ENCODE measurements at places on chromosomes 4 and X.
A peak's percentile ranks its signal among the peaks of the same experiment; 100 is the strongest.

DNA sequence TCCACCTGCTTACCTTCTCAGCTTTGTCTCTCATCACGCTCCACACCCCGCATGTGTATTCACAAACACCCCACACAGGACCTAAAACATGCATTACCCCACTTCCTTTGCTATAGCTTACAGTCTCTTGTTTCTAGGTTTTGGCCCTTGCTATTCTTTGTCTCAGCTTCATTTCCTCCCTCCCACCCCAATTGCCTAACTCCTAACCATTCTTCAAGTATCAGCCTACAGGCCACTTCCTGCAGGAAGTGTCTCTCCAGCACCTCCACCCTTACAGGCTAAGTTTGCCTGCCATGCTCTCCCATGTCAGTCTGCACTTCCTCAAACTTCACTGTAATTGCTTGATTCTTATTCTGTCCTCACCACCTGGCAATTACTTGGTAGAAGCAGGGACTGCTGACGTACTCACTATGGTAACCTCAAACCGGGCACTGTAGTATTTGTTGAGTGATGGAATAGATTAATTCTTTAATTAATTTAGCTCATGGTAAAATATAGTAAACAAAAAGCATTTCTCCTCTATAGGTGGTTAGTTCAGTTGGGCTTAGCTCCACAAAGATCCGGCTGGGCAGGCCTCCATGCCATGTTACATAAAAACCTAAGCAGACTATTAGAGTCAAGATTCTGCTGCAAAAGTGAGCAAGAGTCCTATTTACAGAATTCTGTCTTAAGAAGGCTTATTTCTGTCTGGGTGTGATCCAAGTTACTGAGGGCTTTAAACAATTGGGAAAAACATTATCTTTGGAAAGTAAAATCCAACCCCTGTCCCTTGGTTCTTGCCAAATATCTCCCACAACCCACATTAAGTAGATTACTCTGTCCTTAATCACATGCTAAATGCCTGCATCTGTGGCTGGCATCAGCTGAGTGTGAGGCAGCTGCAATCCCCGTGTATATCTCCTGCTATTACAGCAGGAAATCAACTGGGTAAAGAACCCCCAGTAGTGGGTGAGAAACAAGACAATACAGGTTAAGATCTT is 124.7 kb upstream of the CPEB2 start:
- no peak for DNase-seq

GRCh38 chr4:113181289-113182007 is 132.0 kb downstream of the ANK2 start:
- no peak for DNase-seq

DNA sequence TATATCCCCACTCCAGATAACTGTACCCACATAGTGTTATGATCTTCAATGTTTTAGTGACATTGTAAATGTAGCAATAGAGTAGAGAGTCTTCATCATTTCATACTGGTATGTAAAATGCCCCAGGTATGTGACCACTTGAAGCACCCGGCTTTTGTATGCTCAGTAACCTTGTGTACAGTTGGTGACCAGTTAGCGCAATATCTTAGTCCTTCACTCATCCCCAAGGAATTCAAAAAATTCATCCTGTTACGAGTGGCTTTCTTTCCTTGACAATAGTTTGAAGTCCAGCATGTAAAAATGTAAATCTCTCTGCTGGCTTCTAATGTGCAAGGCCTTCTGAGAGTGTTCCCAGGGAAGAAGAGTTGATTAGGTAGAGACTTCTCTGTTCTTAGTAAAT is 145.6 kb downstream of the ARX start:
- DNase-seq, result peak; percentile 8

DNA sequence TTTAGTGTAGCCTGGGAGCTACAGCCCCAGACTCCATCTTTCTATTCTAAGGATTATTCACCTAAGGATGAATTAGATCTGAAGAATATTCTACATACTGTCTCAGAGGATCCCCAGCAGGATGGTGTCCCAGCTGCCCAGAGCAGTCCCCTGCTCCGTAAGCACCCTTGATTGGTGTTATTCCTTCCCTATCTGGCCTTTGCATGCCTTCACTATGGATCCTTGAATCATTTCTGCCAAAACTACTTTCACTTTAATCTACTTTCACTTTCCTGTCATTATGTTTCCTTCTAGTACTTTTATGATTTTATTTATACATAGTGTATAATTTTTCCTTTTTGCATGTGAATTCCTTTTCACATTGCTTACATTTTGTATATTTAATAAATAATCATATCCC is 39.2 kb downstream of the ARHGAP24 start:
- DNase-seq, result no peak

DNA sequence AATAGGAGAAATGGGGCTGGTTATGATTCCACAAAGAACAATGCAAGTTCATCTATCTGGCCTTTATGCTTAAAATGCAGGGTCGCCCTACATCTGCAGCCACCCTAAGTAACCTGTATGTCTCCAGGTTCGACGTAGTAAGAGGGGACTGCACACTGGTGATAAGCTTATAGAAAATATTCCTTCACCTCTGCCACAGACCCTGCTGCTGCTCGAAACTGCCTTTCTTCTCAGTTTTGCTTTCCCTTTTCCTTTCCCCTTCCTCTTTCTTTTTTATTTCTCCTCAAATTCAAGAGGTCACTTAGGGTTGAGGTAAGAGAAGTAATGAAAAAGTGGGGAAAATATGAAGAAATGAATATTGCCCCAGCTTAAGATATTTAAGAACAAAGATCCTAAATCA is 123.5 kb downstream of the DCHS2 start:
- DNase-seq, result no peak

GRCh38 chr4:47650584-47651130 is 165.6 kb downstream of the ATP10D start:
- DNase-seq, result no peak

DNA sequence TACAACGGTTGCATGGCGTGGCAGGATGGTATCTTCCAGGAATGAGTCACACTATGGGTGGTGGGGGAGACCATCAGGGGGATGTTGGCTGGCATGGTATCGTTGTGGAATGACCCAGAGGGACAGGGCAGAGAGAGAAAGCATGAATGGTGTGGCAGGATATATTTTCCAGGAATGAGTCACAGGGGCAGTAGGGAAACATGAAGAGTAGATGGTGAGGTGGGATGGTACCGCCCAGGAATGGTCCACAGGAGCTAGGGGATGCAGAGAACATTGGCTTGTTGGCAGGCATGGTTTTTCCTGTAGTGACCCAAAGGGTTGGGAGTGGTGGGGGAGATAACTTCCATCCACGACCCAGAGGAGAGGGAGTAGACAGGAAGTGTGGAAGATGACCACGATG is 62.4 kb downstream of the MAOA start:
- DNase-seq, result peak; percentile 3

GRCh38 chr4:61200187-61200915 is at the start of gene ADGRL3:
TSS of gene ADGRL3 (plus strand) at chr4:61200326.
- no peak for DNase-seq

GRCh38 chr4:78777576-78777940 is 1.4 kb downstream of the BMP2K start:
- DNase-seq, result no peak

- DNase-seq, result no peak
Measured at GRCh38 chrX:36609616-36610585, 398.3 kb upstream of the FAM47C start.

- no peak for DNase-seq
Measured at GRCh38 chrX:48976086-48976485, 4.4 kb upstream of the KCND1 start.

GRCh38 chrX:133321451-133321850 is 93.8 kb downstream of the GPC4 start:
- DNase-seq, result no peak

- no peak for DNase-seq
Measured at GRCh38 chrX:40091691-40092421, 5.9 kb downstream of the BCOR start.

GRCh38 chr4:14787894-14788293 is 214.4 kb upstream of the CPEB2 start:
- peak; percentile 9 for DNase-seq

- DNase-seq, result no peak
Measured at GRCh38 chrX:106897259-106897658, 5.9 kb downstream of the RIPPLY1 start.

- peak; percentile 2 for DNase-seq
Measured at GRCh38 chr4:109207061-109207460, 95.4 kb downstream of the COL25A1 start.

GRCh38 chrX:93594780-93595179 is 78.6 kb downstream of the NAP1L3 start:
- no peak for DNase-seq

DNA sequence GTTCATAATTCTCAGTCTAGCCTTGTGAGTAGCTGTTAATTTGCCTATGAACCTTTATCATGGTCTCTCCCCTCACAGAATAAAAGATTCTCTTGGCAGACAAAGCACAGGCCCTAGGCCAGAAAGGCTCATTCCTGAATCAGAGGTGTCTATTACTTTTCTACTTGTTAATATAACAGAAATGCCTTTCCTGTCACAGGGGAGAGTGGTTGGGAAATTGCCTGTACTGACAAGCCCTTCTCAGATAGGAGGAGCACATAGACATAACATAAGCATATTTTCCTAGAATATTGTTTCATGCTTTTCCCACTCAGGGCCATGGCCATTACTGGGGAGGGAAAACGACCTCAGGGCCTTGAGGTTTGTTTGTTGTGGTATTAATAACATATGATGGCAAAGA is 308.3 kb downstream of the BMPR1B start:
- DNase-seq, result no peak

DNA sequence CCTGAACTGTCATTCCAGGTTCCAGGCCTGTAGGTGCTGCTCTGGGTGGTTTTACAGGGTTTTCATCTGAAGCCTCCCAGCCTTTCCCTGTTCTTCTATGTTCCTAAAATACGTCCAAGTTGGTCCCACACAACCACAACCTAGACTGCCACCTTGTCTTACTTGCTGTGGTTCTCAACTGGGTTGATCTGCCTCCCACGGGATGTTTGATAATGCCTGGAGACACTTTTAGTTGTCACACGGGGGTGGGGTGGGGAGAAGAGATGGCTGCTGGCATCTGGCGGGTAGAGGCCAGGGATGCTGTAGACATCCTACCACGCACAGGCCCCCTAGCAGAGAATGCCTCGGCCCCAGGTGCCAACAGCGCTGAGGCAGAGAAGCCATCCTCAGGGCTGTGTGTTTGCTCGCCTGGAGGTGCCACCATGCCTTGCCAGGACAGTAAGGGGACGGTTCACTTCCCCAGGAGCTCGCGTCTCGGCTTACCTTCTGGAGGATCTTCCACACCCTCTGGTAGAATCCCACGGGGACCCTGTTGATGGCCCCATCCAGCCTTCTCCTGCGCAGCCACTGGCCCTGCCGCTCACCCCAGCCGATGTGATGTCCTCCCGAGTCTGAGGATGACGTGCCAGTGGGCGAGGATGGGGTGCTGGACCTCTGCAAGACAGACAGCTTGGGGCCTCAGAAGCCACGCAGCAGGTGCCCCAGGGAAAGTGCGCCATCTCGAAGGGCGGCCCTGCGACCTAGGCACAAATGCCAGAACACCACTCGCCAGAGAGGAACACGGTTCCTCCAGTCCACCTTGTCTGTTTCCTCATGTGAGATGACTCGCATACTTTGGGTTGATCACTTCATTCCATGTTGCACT is 87.0 kb downstream of the PHKA2 start:
- no peak for DNase-seq

DNA sequence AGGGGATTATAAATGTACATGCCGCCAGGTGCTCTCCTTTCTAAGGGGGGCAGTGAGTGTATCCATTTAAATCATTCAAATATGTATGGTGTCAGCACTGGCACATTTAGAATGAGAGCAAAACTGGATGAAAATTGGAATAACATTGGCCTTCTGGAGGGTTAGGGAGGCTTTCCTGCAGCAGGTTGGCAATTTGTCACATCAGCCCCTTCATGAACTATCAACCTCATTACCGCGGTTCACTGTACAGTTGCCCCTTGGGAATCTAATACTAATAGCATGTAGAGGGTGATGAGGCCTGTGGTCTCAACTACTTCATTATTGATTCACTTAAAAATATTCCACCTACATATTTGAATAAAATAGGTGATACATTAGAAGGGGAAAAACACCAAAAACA is 117.9 kb downstream of the PDHA2 start:
- no peak for DNase-seq

GRCh38 chr4:8726344-8726851 is 133.8 kb downstream of the CPZ start:
- DNase-seq, result peak; percentile 14

DNA sequence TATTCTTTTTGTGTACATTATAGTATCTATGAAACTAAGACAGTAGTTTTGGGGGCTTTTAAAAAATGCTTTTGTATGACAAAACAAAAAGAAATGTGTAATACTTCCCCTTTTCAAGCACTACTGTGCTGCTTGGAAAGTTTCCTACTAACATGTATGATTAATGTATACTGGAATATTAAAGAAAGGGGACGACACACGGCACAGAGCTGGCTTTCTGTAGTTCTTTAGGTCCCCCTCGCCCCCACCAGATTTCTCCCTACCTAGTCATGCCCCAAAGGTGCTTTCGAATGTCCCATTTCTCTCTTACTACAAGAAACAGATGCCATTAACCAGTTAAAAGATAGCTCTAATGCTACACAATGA is 1.6 kb upstream of the AP1S2 start:
- DNase-seq, result peak; percentile 2

GRCh38 chrX:39592776-39593175 is 505.0 kb downstream of the BCOR start:
- DNase-seq, result no peak

DNA sequence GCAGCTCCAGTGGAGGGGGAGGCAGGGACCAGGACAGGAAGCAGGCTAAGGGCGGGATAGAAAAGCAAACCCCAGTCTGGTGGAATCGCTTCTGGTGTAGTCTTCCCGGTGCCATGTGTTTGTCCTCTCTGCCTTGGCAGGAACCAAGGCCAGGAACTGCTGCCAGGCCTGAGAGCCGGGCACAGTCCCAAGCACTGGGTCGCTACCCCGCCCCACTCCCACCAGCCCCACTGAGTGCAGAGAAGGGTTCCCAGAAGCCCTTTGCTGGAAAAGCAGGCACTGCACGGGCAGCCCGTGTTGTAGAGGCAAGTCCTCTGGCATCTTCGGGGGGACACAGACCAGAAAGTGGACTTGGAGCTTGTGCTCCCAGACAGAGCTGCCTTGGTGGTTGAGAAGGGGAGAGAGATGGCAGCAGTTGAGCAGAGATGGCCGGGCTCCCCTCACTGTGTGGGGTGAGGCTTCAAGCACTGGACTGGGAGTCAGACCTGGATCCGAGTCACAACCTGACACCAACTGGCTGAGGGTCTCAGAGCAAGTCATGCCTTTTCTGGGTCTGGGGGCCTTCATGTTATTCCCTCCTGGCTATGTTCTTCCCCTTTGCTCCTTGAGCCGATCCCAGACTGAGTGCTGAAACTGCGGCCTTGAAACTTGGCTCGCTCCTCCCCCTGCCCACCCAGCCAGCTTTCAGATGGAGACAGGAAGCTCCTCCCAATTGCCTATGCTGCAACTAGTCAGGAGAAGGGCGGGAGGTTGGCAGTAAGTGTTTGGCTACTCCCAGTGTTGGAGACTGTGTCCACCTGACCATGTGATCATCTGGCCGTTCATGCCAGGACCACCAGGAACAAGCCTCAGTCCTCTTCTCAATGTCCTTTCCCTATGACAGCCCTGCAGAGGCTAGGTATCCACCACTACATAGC is 59.7 kb upstream of the MTM1 start:
- DNase-seq, result no peak

GRCh38 chr4:168881781-168882420 is 128.2 kb downstream of the CBR4 start:
- DNase-seq, result no peak

All from SW480 (cell line).